GM03348 (cell line): ENCODE measurements at places on chromosomes 1 and 21.

DNA sequence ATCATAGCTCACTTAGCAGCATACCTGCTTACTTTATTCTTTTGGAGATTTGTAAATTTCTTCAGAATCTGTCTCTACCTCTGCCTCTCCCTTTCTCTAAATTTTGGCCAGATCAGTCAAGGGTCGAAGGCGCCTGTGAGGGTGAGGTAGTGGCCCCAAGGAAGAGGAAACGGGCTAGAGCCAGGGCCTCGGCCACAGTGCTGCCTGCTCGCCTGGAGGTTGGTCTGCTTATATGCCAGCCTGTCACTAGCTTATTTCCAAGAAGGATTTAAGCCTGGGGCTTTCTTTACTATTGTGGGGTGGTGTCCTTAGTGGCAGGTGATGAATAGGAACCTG is 19.6 kb downstream of the PEX14 start:
- DNase-seq, result no peak

- DNase-seq, result no peak
These were observed 4.4 kb upstream of the GLRX2 start for GRCh38 chr1:193109619-193110018.

DNA sequence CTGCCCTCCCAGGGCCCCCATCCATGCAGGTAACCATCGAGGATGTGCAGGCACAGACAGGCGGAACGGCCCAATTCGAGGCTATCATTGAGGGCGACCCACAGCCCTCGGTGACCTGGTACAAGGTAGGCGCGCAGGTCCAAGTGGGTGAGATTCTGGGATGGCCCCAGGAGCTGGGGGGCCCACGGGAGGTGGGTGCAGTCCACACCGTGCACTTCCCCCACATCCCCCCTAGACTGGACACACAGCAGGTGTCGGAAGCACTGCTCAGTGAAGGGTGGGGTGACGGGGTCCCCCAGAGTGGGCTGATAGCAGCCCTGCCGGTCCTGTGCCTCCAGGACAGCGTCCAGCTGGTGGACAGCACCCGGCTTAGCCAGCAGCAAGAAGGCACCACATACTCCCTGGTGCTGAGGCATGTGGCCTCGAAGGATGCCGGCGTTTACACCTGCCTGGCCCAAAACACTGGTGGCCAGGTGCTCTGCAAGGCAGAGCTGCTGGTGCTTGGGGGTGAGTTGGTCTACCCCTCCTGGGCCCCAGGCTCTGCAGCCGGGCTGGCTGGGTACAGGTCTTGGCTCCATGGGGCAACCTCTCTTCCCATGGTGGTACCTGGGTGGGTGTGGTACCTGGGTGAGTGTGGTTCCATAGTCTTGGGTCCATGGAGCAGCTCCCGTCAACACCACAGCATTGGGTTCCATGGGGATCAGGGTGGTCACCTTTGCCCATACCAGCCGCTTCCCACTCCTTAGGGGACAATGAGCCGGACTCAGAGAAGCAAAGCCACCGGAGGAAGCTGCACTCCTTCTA is 40.4 kb downstream of the TRIM11 start:
- no peak for DNase-seq

DNA sequence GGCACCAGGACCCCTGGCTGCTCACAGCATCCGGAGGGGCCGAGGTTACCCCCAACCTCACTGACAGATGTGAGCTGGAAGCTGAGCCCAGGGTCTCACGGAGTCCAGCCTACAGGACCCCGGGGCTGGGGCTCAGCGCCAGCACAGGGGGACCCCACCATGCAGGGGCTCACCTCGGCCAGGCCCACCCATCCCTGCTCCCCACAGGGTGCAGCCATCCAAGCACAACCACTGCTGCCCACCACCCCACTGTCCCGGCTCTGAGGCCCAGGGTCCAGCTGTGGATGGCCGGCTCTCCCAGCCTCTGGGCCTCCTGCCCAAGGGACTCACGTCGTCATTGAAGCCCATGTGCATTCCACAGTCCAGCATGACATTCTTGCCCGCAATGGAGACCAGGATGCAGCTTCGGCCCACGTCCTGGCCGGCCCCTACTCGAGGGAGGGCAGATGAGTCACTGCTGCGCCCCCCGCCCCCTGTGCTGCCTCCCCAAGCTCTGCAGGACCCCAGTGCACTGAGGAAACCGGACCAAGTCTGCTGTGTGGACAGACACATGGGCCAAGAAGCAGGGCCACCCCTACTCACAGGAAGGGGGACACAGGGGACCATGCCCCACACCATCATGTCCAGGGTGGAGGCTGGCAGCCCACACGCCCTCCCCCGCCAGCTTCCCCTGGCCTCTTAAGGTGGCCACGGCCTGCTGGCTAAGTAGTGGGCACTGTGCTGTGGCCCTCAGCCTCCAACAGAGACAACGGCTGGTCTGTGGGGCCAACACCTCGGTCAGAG is 3.6 kb downstream of the INTS11 start:
- no peak for DNase-seq

- no peak for DNase-seq
These were observed 612.2 kb downstream of the SMYD3 start for GRCh38 chr1:245894843-245895242.

- peak; percentile 48 for DNase-seq
These were observed 85.4 kb downstream of the CEP350 start for GRCh38 chr1:180040034-180040433.

- DNase-seq, result no peak
These were observed 183.1 kb downstream of the ZSCAN20 start for GRCh38 chr1:33655496-33655895.

DNA sequence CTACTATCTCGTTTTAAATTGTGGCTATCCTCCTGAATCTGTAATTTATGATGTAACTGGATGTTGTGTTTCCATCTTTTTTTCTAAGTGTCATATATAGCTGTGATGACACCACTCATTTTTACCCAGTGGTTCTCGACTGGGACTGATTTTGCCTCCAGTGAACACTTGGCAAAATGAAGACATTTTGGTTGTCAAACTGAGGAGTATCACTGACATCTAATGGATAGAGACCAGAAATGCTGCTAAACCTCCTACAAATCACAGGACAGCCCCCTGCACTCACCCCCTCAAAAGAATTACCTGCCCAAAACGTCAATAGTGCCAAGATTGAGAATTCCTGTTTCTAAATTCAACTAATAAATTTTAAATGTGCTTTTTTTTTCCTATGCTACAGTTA is 1.9 kb downstream of the TRMT13 start:
- DNase-seq, result no peak

DNA sequence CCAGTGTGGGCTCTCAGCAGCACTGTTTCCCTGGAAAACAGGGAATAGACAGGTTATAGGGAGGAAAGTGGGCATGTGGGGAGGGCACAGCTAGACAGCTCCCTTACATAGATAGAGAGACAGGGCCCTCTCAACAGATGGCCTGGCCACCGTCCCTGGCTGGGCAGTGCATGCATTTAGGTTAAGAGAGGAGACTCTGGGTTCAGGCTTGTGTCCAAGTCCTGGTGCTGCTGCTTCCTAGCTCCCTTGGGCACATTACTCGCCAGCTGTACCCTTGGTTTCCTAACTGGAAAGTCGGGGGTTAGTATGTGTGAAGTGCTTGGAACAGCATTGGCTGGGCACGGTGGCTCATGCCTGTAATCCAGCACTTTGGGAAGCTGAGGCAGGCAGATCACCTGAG is 9.1 kb downstream of the PLOD1 start:
- DNase-seq, result no peak

GRCh38 chr1:43366179-43366578 is 1.6 kb downstream of the ELOVL1 start:
- no peak for DNase-seq

GRCh38 chr1:55504306-55504731 is 289.2 kb upstream of the USP24 start:
- DNase-seq, result no peak

DNA sequence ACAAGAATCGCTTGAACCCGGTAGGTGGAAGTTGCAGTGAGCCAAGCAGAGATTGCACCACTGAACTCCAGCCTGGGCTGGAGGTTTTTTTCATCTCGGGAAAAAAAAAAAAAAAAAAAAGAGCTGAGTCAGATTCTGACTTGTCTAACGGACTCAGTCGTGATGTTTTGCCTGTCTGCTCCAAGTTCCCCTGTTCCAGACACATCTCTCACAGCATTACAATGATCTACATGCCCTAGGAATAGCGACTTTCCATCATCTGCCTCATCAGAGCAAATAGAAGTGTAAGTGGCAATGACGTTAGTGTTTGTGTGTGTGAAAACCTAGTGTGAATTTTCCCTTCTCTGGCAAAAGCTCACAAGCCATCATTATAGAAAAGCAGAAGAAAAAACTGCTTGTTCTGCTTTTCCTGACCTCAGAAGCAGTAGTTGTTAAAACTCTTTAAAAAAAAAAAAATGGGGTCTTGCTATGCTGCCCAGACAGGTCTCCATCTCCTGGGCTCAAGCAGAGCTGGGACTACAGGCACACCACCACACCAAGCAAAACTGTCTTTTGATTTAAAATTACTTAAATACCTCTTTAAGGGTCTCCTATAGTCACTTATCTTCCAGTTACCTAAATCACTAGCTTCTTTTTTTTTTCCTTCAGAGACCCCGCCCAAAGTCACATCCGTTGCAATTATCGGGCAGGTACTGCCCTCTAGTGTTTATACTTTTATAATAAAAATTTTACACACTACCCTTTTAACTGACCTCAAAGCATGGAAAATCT is 37.3 kb downstream of the PLEKHO1 start:
- peak; percentile 67 for DNase-seq

GRCh38 chr1:55209247-55209646 is 5.9 kb downstream of the USP24 start:
- no peak for DNase-seq

- no peak for DNase-seq
These were observed 394.8 kb downstream of the LMX1A start for GRCh38 chr1:164961715-164962114.

- DNase-seq, result peak; percentile 39
These were observed 1.6 kb upstream of the CLIC4 start for GRCh38 chr1:24743404-24744211.

DNA sequence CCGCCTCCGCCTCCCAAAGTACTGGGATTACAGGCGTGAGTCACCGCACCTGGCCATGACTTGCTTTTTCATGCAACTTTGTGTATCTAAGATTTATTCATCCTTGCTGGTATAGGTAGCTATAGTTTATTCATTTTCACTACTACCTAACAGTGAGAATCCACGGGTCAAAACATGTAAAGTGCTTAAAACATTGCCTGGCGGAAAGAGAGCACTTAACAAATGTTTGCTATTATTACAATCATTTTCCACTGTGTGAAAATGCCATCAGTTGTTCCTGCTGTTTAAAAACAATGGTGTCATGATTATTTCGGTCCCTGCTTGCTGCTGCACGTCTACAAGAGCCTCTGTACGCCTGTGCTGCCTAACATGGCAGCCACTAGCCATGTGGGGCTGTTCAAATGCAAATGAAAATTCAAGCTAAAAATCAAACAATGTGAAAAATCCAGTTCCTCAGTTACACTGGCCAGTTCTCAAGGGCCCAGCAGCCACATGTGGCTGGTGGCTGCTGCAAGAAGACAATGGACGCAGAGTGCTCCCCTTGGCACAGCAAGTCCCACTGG is 65.1 kb downstream of the CLSTN1 start:
- DNase-seq, result no peak

GRCh38 chr1:110645211-110645610 is 29.5 kb downstream of the KCNA3 start:
- no peak for DNase-seq

- DNase-seq, result no peak
These were observed 32.7 kb downstream of the BMP8A start for GRCh38 chr1:39524171-39524570.

DNA sequence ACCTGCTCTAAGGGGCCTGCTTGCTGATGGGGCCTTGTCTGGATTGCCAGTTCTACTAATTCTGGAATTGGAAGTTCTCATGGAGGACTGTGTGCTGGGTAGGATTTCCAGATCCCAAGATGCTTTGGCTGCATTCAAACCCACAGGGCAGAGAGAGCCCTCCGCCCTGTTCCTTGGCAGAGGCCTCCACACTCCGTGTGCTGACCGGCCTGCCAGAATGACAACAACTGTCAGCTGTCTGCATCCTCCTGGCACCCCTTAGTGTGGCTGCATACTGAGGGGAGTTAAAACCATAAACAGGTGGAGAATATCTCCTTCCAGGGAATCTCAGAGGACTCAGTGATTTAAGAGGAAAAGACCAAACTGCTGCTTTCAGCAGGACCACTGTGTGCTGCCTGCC is 60.7 kb downstream of the ADARB1 start:
- DNase-seq, result no peak

DNA sequence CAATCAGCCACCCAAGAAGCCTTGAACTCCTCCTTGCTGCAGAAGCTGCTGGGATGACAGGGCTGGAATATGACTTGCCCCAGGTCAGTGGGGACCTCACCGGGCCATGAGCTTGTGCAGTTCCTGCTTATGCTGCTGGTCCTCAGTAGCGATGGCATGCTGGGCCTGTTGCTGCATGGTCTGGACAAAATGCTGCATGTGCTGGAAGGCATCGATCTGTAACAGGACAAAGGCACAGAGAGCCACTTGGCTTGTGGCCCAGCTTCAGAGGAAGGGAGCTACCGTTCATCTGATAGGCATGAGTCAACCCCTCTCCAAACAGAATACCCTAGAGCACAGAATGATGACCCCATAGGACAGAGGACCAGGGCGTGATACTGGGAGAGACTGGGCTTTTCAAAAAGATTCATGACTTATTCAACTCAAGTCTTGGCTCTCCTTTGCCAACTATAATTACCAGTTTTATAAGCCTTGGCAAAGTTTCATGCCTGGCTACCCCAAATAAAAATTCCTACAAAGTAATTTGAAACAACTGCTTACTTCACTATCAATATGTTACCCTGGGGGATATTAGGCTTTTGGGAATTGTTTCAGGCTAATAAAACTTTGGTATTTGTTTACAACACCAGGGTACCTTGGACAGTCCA is 34.7 kb upstream of the EXOSC10 start:
- peak; percentile 25 for DNase-seq
